Jurkat, Clone E6-1 (cell line): ENCODE measurements at places on chromosomes 1 and 21.

DNA sequence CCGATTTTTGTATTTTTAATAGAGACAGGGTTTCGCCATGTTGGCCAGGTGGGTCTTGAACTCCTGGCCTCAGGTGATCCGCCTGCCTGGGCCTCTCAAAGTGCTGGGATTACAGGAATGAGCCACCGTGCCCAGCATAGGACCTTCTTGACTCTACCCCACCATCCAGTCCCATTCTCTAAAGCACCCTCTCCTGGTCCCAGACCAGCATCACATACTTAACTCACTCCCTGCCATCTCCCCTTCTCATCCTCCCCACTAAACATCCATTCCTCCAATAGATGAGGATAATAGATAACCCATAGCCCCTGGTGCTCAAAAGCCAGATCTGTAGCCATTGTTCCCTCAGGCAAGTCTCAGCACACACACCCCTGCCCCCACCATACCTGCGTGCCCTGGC lies 2.1 kb downstream of the ENTREP3 start:
- no peak for DNase-seq

- no peak for DNase-seq
Measured at GRCh38 chr1:19925342-19926070, 2.1 kb upstream of the PLA2G2E start.

- DNase-seq = no peak
Measured at GRCh38 chr21:37407719-37408420, 41.3 kb downstream of the DYRK1A start.

GRCh38 chr21:17370263-17370662 lies 142.6 kb upstream of the CXADR start:
- DNase-seq = no peak

GRCh38 chr1:169193191-169193850 lies 86.8 kb downstream of the ATP1B1 start:
- no peak for DNase-seq

DNA sequence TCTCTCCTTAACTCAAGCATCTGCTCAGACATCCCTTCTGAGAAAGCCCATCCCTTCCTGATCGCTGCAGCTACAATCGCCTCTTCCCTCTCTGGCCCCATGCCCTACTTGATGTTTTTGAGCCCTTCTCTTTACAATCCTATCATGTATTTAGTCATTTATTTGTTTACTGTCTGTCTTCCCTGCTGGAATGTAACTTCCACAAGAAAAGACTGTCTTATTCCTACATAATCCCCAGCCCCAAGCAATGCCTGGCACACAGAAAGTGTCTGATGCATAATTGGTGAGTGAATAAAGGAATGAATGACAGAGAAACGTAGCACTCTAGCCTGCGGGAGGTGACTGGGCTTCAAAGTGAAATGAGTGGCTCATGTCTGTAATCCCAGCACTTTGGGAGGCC lies 25.4 kb downstream of the ECE1 start:
- DNase-seq = no peak

- no peak for DNase-seq
Measured at GRCh38 chr1:224666078-224666477, 50.0 kb downstream of the CNIH3 start.

- no peak for DNase-seq
Measured at GRCh38 chr1:106727171-106727570, 329.3 kb upstream of the PRMT6 start.

- DNase-seq = no peak
Measured at GRCh38 chr1:230690101-230690500, 23.8 kb downstream of the AGT start.

- DNase-seq = peak; percentile 93
Measured at GRCh38 chr1:115710859-115711624, 57.5 kb downstream of the CASQ2 start.

- DNase-seq = no peak
Measured at GRCh38 chr1:161676958-161677689, 14.2 kb downstream of the FCGR2B start.

DNA sequence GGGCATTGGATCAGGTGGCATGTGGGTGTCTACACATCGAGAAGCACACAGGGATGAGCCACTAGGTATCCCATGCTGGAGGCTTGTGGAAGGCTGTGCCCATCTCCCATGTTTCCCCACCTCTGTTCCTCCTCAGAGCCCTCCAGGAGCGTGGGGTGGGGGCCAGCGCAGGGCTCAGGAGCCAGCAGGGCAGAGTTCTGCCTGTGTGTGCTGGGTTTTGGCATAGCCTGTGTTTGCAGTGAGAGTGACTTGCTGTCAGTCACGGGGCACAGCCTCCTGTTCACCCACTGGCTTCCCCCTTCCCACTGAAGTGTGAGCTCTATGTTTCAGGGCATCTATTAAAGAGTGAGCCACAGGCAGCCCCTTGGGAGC lies 10.4 kb downstream of the IBA57 start:
- no peak for DNase-seq

DNA sequence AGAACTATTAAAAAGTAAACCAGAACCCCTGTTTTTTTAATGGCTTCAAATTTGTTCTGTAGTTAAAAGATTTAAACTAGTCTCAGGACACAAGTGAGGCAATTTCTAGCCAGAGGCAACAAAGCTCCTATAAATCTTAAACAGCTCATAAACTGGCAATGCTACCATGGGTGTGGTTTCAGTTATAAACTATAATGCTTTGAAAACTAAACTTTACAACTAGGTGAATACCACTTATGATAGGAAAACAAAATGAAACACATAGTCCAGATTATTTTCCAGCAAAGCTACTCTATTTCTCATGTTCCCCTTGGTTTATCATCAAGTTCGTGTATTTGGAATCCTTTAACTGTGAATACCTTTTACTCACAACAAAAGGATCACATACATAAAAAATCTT lies 282.5 kb downstream of the VAV3 start:
- no peak for DNase-seq

DNA sequence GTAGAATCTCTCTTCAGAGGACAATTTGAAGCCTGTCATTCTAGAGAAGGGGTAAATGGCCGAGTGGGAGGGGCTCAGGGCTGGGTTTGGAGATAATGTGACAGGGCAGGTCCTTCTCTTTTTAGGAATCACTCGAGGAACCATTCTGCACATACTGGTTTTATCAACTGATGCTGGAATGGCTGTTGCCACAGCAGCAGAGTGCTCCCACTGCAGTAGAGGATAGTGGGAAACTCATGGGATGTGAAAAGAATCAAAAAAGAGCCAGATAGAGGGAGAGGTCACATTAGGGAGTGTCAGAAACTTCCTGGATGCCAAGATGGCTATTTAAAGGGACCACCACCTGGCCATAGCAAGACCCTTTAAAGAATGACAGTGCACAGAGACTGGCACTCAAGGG lies 105.3 kb downstream of the NAV1 start:
- no peak for DNase-seq

- no peak for DNase-seq
Measured at GRCh38 chr1:155051777-155052398, 772 bp downstream of the ADAM15 start.

GRCh38 chr1:246705368-246705767 lies 18.8 kb upstream of the SCCPDH start:
- no peak for DNase-seq

DNA sequence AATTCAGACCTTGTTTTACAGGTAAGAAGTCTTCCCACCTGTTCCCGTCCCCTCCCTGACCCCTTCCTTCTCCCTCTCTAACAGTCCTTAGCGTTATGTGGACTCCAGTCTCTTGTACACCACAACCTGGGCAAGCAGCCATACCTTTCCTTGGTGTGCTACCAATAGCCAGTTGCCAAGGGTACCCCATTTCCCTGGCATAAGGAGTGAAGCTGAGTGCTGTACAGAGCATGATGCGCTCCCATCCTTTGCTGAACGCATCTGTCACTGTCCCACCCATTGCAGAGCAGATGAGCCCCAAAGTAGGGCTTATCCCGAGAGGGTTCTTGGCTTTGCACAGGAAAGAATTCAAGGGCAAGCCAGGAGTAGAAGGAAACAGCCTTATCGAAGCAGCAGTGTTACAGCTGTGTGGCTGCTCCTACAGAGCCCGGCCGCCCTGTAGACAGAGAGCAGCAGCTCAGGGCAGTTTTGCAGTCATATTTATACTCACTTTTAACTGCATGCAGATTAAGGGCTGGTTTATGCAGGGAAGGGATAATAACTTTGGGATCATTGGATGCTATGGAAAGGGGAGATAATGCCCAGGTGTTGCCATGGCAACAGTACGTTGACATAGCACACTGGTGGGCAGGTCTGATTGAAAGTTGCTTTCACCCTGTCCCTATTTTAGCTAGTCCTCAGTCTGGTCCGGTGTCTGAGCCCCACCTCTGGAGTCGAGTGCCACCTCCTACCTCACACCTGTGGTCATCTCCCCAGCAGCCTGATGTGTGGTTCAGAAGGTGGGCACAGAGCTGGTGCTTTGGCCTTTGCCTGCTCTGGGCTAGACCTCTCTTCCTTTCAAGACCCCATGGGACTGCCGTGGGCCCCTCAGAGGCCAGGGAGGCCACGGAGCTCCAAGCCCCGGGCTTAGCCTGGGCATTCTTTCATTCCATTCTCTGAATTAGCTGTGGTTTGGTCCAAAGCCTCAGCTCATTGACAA lies 5.1 kb downstream of the FHAD1 start:
- no peak for DNase-seq

- no peak for DNase-seq
Measured at GRCh38 chr21:22399681-22400514, 1401.7 kb downstream of the NCAM2 start.

DNA sequence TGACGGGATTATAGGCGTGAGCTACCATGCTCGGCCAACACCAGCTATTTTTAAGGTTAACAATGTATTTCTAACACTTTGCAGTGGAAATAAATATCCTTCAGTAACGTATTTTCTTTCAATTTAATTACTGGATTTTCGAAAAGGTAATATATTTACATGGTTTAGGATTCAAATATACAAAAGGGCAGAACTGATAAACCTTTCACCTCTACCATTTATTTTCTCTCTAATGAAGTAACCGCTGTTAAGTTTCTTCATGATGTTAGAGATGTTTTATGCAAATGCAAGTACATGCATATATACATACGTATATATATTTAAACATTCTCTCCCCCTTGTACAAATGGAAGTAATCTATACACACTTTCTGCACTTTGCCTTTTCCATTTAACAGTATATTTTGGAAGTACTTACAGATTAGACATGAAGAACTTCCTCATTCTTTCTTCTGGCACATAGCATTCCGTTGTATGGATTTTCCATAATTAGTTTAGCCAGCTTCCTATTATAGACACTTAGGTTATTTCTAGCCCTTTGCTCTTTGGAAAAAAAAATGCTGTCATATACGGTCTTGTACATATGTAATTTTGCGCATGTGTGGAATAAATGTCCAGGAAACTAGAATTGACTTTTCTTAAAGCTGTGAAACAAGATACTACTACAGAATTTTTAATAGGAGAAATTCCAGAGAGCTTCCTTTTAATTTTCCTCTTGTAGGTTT lies 14.9 kb upstream of the HJV start:
- DNase-seq = no peak

- no peak for DNase-seq
Measured at GRCh38 chr21:40047993-40048730, 180.9 kb downstream of the PCP4 start.

DNA sequence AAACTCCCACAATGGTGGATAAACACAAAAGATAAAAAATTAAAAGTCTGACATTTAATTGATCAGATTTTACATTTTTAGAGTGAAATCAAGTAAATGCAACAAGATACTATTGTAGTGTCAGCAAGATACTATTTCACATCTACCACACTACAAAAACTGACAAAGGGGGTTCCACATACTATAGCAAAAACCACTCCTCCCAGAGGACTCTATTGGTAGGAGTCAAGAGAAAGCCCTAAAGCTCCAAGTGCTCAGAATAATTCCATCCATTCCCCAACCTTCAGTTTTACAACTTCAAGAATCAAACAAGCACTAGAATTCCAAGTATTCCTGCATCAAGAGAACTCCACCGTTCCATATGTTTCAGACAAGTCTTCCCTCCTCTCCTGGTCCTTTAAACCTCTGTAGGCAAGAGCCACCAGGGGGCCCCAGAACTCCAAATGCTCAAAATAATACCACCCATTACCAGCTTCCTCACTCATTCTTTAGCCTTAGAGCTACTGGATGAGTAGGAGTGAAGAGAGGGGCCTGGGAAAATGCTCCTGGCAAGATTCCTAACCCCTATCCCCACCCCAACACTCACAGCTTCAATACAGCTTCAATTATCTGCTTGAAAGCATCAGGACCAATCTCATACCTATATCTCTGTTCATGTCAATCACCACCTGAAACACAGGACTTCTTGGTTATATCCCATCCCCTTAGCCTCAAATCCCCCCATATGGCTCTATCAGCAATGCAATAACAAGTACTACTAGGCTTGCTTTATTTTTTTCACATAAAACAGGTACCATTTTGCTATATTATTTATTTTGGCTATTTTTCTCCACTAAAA lies 9.9 kb downstream of the TOR1AIP2 start:
- peak; percentile 21 for DNase-seq

GRCh38 chr1:162206300-162206699 lies 136.8 kb downstream of the NOS1AP start:
- no peak for DNase-seq

GRCh38 chr1:76951153-76951552 lies 83.9 kb downstream of the ST6GALNAC5 start:
- DNase-seq = no peak

DNA sequence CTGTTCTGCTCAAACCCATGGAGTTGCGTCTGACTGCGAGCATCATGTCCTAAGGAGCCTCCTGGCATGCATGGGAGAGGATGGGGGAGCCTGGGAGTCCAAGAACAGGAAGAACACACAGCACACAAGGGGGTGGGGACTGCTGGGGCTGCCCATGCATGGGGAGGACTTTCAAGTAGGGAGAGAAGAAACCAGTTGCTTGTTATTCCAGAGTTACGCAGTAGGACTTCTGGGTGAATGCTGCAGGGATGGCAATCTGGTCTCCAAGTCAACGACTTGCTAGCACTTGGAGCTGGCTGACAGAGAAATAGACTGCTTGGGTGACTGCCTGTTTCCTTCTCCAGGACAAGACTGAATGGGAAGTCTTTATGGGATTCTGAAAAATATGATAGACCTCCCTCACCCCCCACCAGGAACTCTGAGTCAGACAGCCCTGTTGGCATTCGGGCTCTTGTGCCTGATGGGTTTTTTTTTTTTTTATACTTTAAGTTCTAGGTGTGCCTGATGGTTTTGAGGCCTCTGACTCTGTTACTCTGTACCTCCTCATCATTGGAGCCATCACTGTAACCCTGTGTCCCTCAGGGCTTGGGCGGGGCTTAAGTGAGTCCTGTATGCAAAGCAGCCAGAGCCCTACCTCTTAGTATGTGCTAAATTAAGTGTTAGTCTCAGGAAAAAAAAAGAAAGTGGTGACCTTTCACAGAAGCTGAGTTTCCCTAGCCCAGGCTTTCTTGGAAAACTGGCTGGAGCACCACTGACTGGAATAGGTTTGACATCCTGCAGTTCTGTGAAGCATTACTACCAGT lies 30.3 kb downstream of the MAP3K21 start:
- DNase-seq = no peak

GRCh38 chr1:234938924-234939323 lies 189.7 kb downstream of the TOMM20 start:
- DNase-seq = no peak

- DNase-seq = no peak
Measured at GRCh38 chr1:64087768-64088167, 115.7 kb upstream of the UBE2U start.

- DNase-seq = no peak
Measured at GRCh38 chr1:205339717-205340116, 17.0 kb downstream of the KLHDC8A start.

- no peak for DNase-seq
Measured at GRCh38 chr1:204127597-204128242, 24.1 kb downstream of the ETNK2 start.
